ENCODE measurements at places on chromosomes 4 and X.

DNA sequence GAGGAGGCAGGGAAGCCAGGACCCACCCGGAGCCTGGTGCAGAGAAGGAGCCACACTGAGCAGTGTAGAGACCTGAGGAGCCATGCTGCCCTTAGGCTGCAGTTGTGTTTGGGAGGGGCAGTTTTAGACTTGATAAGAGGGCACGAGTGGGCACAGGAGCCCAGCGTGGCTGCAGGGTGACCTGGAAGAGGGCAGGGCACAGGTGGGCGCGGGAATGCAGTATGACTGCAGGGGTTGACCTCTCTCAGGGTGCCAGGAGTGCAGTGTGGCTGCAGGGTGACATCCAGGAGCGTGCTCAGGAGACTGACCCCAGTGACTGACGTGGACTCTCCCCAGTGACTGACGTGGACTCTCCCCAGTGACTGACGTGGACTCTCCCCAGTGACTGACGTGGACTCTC, 14.6 kb upstream of the WDR1 start:
- no peaks in the 10 kb centered on the region for H3K4me1 ChIP-seq
- no peaks in the 10 kb centered on the region for H3K36me3 ChIP-seq
- no peak for DNase-seq
- H3K4me3 ChIP-seq: no peak overlapping the region

DNA sequence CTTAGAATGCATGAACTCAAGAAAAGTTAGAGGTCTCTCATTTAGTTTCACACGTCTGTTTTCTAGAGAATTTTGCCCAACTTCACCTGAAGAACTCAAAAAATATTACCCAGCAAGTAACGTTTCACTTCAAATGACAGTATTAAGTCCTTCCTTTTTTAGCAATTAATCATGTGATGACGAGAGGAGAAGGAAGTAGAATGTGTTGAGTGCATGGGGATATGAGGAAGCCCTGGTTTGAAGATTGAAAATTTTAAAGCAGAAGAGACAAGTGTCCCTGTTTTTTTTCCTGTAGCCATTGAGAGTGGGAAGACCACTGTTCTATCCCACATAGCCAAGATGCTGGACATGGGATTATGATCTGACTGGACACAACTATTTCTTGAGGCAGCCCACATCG, 406.3 kb upstream of the CPEB2 start:
- no peak overlapping the region for H3K4me3 ChIP-seq
- H3K27ac ChIP-seq: no peak overlapping the region
- no peaks in the 10 kb centered on the region for H3K36me3 ChIP-seq
- no peaks in the 10 kb centered on the region for H3K4me1 ChIP-seq

- H3K4me3 ChIP-seq: no peak overlapping the region
- H3K27me3 ChIP-seq: no peaks in the 10 kb centered on the region
- H3K27ac ChIP-seq: no peak overlapping the region
- H3K36me3 ChIP-seq: no peaks in the 10 kb centered on the region
Observed at GRCh38 chr4:69471639-69472038, 24.1 kb downstream of the UGT2B4 start.

DNA sequence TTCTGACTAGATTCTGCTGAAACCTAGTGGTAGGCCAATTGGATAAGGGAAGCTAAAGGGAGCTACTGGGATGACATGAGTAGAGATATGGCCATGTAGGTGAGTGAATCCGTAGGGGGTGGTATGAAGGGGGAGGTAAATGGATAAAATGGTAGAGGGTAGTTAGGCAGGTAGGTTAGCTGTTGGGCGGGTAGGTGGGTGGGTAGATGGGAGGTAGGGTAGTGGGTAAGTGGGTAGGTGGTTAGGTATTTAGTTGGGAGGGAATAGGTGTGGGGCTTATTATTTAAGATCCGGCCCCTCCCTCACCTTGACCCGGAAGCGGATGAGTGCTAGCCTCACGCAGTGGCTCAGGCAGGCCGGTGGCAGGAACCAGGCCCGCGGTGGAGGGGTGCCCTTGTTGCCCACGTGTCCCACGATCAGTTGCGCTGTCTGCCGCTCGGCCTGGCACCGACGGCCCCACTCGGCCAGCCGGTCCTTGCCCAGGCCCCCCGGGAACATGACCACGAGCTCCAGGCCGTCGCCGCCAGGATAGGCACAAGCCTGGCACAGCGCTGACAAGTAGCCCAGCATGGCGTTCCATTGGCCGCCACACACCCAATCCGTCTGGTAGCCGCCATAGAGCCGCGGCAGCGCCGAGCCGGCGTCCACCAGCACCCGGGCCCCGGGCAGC, 725 bp downstream of the FAM120C start:
- peak; percentile 78 for DNase-seq
- H3K36me3 ChIP-seq: no peaks in the 10 kb centered on the region
- peak overlapping the region; percentile 68 for H3K4me3 ChIP-seq
- H3K27ac ChIP-seq: peak overlapping the region; percentile 66

DNA sequence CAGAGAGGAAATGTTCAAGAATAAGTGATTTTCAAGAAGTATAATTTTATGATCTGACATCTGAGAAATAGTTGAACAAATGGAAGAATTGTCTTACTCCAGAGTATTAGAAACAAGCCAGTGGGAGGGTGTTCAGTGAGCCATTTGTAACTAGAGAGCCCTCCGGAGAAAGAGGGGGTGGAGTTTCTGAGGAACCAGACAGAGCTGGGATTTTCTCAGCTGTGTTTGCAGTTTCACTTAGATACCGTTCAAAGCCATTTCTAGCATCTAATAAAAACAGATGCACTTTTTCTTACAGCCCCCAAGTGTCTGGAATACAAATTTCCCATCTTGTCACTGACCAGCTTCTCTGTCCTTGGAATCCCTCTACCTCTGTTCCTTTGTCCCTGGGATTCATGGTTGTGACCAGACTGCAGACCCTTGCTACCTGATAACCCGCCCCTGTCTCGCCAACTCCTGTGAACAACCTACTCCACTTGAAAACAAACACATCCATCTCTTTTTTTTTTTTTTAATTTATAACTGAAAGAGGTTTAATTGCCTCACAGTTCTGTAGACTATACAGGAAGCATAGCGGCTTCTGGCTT, 132.8 kb upstream of the KLF3 start:
- H3K27ac ChIP-seq: no peak overlapping the region
- H3K36me3 ChIP-seq: no peaks in the 10 kb centered on the region
- H3K27me3 ChIP-seq: no peaks in the 10 kb centered on the region
- no peak for DNase-seq

DNA sequence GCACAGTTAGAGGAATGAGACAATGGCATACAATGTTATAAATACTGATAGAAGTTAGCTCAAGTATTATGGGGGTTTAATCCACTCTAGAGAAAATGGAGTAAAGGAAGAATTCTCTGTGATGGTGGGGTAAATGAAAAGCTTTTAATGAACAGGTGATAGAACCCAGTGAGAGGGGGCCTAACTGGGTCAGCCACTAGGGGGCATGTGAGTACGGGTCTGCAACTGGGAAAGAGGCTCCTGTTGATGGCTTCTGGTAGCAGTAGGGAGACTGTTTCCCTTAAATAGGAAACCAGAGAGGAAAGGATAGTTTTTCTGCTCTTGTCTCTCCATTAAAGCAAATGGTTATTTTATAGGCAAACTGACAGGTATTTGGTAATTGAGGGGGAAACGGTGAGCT, 132.8 kb upstream of the GPR101 start:
- DNase-seq: no peak
- no peaks in the 10 kb centered on the region for H3K27me3 ChIP-seq
- no peak overlapping the region for H3K4me3 ChIP-seq
- no peaks in the 10 kb centered on the region for H3K4me1 ChIP-seq
- no peaks in the 10 kb centered on the region for H3K36me3 ChIP-seq
- H3K27ac ChIP-seq: no peak overlapping the region

DNA sequence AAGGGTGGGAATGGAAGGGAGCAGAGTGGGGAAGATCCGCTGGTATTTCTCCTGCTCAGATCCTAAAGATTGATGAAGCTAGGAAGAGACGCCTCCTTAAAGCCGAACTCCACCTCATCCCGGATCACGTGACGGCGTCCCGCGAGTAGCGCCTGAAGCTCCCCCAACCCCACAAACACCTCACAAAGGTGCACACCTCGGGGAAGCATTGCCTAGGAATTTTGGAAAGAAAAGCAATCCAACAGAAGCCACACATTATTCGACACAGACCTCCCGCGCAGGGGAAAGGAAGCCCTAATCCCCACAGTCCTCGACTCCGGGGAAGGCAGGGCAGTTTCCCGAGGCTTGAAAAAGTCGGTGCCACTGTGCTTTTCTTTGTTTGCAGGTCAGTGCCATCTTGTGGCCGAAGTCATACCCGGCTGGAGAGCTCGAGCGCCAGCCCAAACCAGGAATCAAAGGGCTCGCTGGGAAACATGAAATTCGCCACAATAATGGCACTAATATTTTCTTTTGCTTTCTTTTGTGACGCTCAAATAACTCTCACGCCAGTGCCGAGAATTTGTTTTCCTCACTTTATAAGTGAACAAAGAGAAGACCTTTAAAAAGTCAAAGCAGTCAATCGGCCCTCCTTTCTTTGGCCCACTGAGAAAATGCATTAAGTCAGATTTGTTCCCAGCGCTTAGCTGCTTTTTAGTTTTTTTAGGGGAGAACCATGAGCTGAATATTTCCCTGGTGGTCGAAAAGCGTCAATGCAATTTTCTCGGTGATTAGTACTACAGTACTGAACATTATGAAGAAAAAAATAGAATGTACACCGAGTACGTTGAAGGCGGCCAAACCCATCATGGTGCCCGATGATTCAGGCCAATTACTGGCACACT, at the start of gene NPY1R:
NPY1R (minus strand) TSS at position 71 of the 881 bp plus-strand sequence. CDS start 6,042 bp downstream, outside the sequence.
- peaks cover 10% of the 10 kb centered on the region for H3K4me1 ChIP-seq
- no peak within 1 kb of the TSS for H3K4me3 ChIP-seq
- H3K27ac ChIP-seq: no peak within 1 kb of the TSS
- no peaks in the 10 kb centered on the region for H3K36me3 ChIP-seq
- peak; percentile 23 for DNase-seq

- no peaks in the 10 kb centered on the region for H3K27me3 ChIP-seq
- H3K36me3 ChIP-seq: no peaks in the 10 kb centered on the region
- H3K27ac ChIP-seq: no peak overlapping the region
- no peak overlapping the region for H3K4me3 ChIP-seq
Observed at GRCh38 chrX:40996886-40997530, 88.2 kb upstream of the USP9X start.

- H3K36me3 ChIP-seq: no peaks in the 10 kb centered on the region
- no peaks in the 10 kb centered on the region for H3K27me3 ChIP-seq
- DNase-seq: no peak
- peaks cover 25% of the 10 kb centered on the region for H3K4me1 ChIP-seq
Observed at GRCh38 chrX:150688911-150689451, 4.2 kb upstream of the MTMR1 start.

DNA sequence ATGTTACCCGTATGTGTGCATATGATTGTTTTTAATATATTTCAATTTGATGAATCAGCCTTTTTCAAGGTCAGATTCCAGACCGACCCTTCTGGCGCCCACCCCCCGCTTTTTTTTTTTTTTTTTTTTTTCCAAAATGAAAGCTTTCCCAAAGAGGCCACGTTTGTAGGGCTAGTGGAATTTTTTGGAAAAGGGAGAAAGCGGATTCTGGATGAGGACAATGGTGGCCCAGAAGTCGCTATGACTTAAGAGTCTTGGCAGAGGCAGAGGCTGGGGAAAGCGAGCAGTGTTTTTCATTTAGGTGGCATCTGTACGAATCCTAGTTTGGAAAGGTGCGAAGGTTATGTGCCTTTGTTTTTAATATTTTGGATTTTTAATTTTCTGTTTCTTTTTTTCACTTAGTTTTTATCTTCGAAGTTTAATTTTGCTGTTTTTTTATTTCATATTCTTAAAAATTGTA, 14.6 kb downstream of the NDUFB11 start:
- H3K27ac ChIP-seq: peak overlapping the region; percentile 73
- peak overlapping the region; percentile 58 for H3K4me3 ChIP-seq
- H3K36me3 ChIP-seq: no peaks in the 10 kb centered on the region
- no peaks in the 10 kb centered on the region for H3K27me3 ChIP-seq
- DNase-seq: peak; percentile 11

DNA sequence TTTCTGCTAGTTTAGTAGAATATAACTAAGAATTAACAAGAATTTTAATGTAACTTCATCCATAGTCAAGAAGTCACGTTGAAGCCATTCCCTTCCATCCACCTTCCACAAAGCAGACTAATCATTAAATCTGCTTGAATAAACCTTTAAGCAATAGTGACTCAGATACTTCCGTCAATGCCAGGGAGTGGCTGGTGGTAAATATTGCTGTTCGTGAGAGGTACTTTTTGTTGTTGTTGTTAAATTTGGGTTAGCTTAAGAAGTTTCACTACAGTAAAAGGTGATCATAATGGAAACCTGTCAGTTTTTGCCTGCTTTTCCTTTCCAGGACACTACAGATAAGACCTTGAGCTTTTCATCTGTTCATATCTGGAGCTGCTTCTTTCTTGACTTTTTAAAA, 316.3 kb downstream of the TMA16 start:
- H3K27ac ChIP-seq: no peak overlapping the region
- H3K27me3 ChIP-seq: no peaks in the 10 kb centered on the region
- H3K36me3 ChIP-seq: no peaks in the 10 kb centered on the region
- no peaks in the 10 kb centered on the region for H3K4me1 ChIP-seq
- no peak overlapping the region for H3K4me3 ChIP-seq
- DNase-seq: no peak

GRCh38 chr4:173194157-173194556, 25.5 kb downstream of the GALNT7 start:
- H3K27me3 ChIP-seq: no peaks in the 10 kb centered on the region
- no peaks in the 10 kb centered on the region for H3K36me3 ChIP-seq
- DNase-seq: no peak
- no peak overlapping the region for H3K27ac ChIP-seq

DNA sequence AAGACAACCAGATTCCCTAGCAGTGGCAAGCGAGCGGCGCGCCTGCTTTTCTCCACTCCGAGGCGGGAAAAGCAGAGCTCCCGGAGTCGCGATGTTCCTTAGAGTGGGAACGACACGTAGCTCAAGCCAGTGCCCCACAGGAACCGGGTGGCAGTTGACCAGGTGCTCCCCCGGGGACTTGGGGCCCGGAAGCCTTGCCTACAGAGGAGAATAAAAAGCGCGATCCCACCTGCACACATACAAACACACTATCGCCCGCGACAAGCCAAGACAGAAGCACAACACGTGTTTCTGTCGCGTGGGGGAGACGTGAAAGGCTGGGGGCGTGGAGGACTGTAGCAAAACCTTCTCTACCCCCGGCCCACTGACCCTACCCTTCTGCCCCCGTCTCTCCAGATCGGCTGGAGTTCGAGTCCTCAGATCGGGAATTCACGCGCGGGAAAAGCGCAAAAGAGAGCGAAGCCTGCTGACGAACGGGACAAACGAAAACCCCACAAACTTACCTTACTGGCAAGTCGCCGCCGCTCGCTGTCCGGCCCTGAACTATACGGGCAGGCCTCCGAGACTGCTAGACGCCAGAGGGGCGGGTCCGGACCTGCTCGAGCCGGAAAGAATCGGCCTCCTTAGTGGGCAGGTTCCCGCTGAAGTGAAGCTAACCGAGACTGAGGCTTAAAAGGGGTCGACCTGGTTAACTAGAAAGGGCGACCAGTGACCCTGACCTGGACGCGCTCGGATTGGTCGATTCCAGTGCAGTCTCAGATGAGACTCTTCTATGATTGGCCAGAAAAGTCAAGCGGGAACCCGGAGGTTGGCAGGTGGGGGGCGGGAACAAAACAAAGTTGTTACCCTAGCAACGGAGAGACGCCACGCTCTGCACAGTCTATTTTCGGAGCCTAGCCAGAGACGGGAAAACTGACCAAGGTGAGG, at the start of the genes DNAAF6 and NUP62CL:
DNAAF6 (plus strand) TSS at position 842 of the 927 bp plus-strand sequence. CDS start 6,265 bp downstream, outside the sequence.
NUP62CL (minus strand) TSS at position 664 of the 927 bp plus-strand sequence. CDS start 31,287 bp downstream, outside the sequence.
- DNase-seq: peak; percentile 79
- no peak within 1 kb of the TSS for H3K27ac ChIP-seq
- peaks cover 6% of the 10 kb centered on the region for H3K4me1 ChIP-seq
- H3K27me3 ChIP-seq: no peaks in the 10 kb centered on the region
- no peaks in the 10 kb centered on the region for H3K36me3 ChIP-seq
